ENCODE measurements at places on chromosomes 7 and 10. TPM values are rescaled to one million over a fixed set of nuclear protein-coding genes. Genes with fewer than 3 reads are reported as not detected.

The NAT16 gene
- not detected for polyA plus RNA-seq

The RBP3 gene
- polyA plus RNA-seq, result 0.07 TPM

The MUC12 gene
- polyA plus RNA-seq, result 0.93 TPM

The CABCOCO1 gene
- 4.9 TPM for polyA plus RNA-seq

The NYAP1 gene
- 2.5 TPM for polyA plus RNA-seq

The PON1 gene
- 0.45 TPM for polyA plus RNA-seq

The LRRC18 gene
- 1.7 TPM for polyA plus RNA-seq

DNA sequence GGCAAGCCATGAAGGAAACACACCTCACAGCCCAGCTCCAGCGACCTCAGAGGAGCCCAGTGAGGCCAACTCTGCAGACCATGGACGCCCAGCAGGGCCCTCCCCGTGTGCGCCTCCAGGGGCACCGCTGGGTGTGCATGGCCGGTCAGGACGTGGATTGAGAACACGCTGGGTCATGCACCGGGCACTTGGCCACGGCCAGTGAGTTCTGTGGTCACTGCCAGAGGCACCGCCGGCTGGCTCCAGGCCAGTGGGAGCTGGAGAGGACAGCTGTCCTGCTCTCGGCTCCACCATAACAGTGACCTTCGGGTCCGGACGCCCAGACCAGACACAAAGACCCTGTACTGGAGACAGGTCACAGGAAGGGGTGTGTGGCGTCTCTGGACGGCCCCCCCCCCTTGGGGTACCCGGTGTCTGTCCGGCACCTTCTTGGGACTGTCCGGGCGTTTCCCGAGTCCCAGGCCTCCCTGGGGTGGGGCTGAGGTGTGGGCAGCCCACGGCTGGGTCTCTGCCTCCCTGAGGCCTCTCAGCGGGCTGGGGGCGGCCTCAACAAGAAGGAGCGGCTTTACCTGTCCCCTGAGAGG, 50.4 kb upstream of the NKX6-2 start:
- DNase-seq, result no peak

GRCh38 chr7:85770332-85770731, 583.5 kb upstream of the SEMA3D start:
- DNase-seq, result no peak

DNA sequence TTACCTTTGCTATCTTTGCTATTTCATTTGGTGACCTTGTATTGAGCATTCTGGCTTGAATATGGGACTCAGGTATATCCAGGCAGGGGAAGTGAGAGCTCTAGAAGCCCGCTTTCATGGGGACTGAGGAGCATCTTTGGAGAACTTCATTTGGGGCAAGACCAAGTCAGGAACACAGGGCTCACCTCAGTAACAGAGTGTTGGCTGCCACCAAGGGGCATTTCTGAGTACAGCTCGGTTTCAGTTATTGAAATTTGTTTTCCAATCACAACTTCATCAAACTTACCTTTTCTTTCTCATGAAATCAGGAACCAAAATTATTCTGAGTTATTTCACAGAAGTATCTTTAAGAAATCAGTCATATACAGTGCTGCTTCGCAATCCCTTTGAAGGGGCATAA, 337.2 kb downstream of the C7orf25 start:
- DNase-seq, result no peak

DNA sequence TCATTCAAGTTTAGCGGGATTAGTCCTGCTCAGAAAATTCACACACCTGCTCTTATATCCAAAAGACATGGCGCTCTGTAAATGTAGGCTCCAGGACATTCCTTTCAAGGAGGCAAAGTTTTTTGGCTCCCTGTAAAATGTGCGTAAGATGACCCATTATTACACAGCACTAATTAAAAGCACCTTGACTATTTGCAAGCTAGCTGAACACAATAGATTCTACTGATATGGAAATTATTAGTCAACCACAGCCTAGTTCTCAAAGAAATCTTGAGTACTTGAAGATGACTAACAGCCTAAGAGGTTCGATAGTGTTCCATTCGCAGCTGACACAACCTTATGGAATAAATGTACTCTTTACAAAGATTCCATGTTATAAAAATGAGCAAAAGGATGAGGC, 175.2 kb downstream of the BMPER start:
- no peak for DNase-seq

- no peak for DNase-seq
Observed at GRCh38 chr7:27154369-27154768, 2.0 kb upstream of the HOXA3 start.

- no peak for DNase-seq
Observed at GRCh38 chr10:127739908-127740307, 2.9 kb downstream of the FOXI2 start.

DNA sequence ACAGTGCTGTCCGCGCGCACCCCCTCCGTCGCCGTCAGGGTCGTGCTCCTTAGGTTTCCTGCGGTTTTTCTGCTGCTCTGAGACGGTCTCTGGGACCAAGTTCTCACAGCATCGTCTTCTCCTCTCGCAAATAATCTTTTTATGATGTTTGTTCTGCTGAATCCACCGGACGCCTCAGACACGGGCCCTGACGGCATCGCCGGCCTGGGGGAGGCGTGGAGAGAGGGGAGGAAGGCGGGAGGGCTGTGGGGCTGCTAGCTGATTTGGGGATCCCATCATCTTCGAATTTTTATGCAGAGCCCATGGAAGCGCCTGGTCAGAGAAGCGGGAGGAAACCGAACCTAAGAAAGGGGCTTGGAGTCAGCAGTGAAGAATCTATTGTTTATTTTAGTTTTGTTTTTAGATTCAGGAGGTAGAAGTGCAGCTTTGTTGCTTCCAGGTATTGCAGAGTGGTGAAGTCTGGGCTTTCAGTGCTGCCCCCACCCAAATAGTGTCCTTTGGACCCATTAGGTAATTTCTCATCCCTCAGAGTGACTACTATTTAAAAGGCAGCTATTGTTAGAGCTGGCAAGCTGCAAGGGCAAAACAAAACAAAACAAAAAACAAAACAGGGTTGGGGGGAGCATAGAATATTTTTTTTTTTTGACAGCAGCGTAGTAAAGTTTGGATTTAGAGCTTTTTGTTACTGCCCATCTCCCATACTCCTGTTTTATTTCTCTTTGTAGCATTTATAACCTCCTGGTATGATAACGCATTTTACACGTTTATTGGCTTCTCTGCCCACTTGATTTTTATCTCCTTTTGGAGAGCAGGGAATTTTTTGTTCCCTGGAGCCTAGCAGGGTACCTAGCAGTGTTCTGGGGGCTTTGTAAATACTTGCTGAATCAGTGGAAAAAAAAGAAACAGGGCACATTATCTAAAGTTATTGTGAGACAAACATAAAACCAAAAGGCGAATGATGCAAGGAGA, 92.6 kb downstream of the SPAG6 start:
- peak; percentile 78 for DNase-seq
